Heart left ventricle (tissue), 16 donors: ENCODE measurements at places on chromosomes 4 and X. TPM values are rescaled to one million over a fixed set of nuclear protein-coding genes. Genes with fewer than 3 reads are reported as not detected.

Gene MND1
- total RNA-seq, result not detected

Gene ARHGAP4
- 6.8 TPM for total RNA-seq

Gene NPY2R
- total RNA-seq, result not detected

Gene COL25A1
- 1.8 TPM for total RNA-seq

Gene SCD5
- 3.0 TPM for total RNA-seq

Gene CNKSR2
- 0.37 TPM for total RNA-seq

Gene ARHGEF38
- not detected for total RNA-seq

Gene CXCL3
- total RNA-seq, result 0.97 TPM

Gene HTR2C
- not detected for total RNA-seq

Gene RBMXL3
- not detected for total RNA-seq

Gene MAGEB6B
- total RNA-seq, result not detected

Gene SLC25A14
- total RNA-seq, result 6.1 TPM

Gene IDUA
- total RNA-seq, result 6.0 TPM

Gene IQCM
- total RNA-seq, result not detected

Gene ARHGAP10
- 60.0 TPM for total RNA-seq

Gene TRMT2B
- total RNA-seq, result 21.6 TPM

Gene ZXDA
- 5.2 TPM for total RNA-seq
